Left ventricle myocardium superior (tissue), 1 donor: ENCODE measurements at places on chromosomes 11 and 22. TPM values are rescaled to one million over a fixed set of nuclear protein-coding genes. Genes with fewer than 3 reads are reported as not detected.

DNA sequence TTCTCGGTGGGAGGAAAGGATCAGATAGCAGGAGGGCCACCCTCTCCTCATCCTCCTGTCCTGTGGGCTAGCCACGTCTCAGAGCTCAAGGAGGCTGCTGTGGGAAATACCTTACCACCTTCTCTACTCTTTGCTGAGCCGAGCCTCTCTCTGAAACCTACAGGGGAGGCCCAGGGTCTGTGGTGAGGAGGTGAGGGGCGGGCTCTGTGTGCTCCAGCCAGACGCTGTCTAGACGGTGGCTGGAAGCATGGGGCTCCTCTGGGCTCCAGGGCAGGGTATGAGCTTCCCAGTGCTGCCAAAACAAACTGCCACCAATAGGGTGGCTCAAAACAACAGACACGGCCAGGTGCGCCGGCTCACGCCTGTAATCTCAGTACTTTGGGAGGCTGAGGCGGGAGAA, 5.5 kb upstream of the TMPRSS6 start:
- no peak for DNase-seq

OPCML gene
- total RNA-seq, result 0.37 TPM

DNA sequence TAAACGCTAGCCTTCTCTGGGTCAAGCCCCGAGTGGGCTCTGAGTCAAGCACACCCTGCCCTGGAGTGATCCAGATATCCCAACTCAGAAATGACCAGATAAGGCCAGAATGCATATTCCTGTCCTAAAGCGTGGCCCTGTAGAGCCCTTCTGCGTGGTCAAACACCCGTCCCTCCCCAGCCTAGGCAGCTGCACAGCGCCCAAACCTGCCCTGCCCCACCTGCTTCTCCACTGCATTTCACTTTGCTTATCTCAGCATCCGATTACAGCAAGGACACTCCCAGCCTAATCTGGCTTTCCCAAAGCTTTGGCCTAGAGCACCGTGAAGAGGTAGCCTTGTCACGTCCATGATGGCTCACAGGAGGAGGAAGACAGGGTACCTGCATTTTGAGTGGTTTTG, 11.9 kb upstream of the TMPRSS4 start:
- DNase-seq, result peak; percentile 10

DNA sequence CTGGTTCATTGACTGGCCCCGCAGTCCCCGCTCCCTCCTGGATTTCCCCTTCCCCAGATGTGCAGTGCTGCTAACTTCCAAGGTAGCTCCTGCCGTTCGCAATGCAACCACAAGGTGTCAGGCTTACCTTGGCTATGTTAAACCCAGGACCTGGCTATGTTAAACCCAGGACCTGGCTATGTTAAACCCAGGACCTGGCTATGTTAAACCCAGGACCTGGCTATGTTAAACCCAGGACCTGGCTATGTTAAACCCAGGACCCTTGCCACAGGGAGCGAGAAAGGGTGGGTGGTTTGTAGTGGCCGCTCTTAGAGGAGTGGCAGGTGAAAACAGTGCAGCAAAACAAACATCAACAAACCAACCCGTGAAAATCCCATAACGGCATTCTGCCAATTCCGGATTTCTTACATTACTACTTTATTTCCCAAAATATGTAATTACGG, 2.9 kb upstream of the ADAMTS8 start:
- DNase-seq, result peak; percentile 80

DNA sequence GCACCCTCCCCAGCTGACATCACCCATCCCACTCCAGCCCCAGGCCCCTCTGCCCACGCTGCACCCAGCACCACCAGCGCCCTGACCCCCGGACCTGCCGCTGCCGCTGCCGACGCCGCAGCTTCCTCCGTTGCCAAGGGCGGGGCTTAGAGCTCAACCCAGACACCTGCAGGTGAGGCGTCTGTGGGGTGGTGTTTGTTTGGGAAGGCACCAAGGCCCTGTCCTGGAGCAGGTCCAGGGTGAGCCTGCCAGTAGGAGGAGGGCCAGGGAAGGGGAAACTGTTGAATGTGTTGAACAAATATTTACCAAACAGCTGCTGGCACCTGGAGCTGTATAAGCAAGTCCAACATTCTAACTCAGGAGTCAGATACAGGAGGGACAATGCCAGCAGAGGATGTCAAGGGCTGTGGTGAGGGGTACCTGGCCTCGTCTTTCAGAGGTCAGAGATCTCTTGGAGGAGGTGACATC, 3.1 kb downstream of the VEGFB start:
- no peak for DNase-seq

- no peak for DNase-seq
Observed at GRCh38 chr22:44828193-44828592, 75.8 kb downstream of the ARHGAP8 start.

FAM181B gene
- total RNA-seq, result 0.07 TPM

DNA sequence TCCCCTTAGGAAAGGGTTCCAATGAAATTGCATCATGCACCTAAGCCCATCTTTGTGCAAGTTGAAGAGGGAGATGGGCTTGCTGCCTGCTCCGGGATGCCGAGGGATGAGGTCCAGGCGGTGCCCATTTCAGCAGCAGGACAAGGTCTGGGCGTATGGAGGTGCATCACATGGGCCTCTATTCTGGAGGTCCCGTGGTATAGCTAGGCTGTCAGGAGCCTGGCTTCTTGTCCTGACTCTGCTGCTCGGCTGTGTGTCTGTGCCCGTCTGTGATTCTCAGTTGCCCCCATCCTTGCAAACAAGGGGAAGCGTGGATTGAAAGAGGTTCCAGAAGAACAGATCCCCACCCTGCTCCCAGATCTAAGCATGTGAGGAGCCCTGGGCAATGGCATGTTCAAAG, 130.0 kb downstream of the OSBP2 start:
- DNase-seq, result no peak

GRCh38 chr11:74025467-74026166, 16.7 kb upstream of the UCP3 start:
- DNase-seq, result no peak

NXPE2 gene
- 0.12 TPM for total RNA-seq

MS4A6A gene
- 49.3 TPM for total RNA-seq

DNA sequence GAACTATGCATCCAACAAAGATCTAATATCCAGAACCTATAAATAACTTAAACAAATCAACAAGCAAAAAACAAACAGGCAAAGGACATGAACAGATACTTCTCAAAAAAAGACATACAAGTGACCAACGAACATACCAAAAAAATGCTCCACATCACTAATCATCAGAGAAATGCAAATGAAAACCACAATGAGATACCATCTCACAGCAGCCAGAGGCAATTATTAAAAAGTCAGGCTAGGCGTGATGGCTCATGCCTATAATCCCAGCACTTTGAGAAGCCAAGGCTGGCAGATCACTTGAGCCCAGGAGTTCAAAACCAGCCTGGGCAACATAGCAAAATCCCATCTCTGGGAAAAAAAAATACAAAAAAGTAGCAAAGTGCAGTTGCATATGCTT, 10.7 kb downstream of the SAA4 start:
- DNase-seq, result no peak

GRCh38 chr22:28743852-28744251, 2.0 kb downstream of the HSCB start:
- DNase-seq, result no peak

DNA sequence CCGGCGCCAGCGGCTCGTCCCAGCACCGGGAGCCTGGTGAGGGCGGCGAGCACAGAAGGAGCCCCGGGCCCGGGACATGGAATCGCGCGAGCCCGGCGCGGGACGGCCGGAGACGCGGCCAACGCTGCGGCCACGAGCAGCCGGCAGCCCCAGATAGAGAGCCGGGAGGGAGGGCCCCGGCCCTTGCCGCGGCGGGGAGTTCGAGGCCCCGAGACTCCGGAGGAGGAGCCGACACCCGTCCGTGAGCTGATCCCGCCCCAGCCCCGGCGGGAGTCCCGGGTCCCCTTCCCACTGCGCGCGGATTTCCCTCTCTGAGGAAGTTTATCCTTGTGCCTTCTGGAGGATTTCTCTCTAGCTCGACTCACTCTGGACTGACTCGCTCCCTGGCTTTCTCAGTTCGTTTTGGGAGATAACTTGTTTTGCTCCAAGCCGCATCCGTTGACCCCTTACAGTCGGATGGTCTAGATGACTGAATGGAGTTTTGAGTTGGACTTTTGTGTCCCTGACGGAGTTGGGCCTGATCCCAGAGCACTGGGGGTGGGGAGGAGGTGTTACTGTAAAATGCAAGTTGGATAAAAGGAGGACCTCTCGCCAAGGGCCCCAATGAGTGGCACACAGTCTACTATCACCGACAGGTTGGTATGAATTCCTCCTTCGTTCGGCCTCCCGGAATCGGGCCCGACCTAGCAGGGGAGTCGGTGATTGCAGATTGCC, 585 bp downstream of the ARHGEF12 start:
- peak; percentile 75 for DNase-seq

RAB39A gene
- total RNA-seq, result not detected

IGLL5 gene
- total RNA-seq, result 0.92 TPM

DGCR6 gene
- total RNA-seq, result 11.2 TPM

DNA sequence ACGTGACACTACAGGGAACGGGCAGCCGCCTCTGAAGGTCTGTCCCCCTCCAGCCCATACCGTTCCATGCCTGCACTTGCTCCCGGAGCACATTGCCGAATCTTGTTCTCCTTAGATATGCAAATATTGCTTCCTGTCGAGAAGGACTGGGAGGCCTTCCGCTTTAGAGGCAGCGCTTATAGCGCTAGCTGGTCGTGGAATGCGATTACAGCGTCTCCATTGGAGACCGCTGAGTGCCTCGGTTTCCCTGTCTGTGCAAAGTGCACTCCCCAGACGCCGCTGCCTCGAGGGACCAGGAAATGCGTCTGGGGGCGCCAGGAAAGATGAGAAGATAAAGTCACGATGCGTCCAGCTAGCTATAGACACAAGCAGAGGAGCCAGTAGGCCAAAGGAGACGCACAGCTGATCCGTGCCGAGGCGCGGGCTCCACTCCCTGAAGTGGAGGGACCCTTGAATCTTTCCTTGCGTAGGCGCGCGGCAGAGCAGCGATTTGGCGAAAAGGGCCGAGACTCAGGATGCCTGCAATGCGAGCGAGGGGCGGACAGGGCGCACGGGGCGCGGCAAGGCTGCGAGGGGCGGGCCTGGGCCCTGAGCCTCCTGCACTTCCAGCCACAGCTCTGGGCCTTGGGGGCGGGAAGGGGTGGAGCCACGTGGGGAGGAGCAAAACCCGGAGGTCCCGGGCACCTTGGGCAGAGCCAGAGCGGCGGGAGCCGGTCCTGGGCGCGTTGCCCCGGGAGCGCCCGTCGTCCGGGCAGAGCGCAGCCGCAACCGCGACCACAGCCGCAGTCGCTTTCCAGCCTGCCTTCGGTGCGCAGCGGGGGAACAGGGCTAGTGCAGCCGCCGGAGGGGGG, at the start of gene RASSF10:
TSS of gene RASSF10 (plus strand) at position 692 of the 851 bp plus-strand sequence. CDS start 261 bp downstream, outside the sequence.
- DNase-seq, result peak; percentile 67

DNA sequence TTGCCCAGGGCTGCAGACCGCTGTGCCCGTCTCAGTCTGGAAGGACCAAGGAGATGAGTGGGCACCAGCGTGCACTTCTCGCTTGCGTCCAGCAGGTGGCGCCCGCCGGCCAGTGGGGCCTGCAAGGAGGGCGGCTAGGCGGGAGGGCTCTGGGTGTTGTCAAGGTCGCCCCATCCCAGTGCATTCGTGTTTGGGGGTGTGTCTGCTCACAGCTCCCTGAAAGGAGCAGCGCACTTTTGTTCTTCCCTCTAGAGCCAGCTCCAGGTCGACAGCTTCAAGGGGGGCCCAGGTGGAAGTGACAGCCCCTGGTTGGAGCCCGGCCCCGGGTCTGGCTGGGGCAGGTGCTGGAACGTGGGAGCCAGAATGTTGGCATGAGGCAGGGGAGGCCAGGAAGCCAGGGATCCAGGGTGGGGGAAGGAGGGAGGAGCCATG, 23.4 kb upstream of the MPPED1 start:
- DNase-seq, result peak; percentile 86

- no peak for DNase-seq
Observed at GRCh38 chr22:19815823-19816290, 38.8 kb downstream of the GNB1L start.

PRR33 gene
- total RNA-seq, result 4.4 TPM

- DNase-seq, result no peak
Observed at GRCh38 chr11:115709297-115709696, 205.1 kb upstream of the CADM1 start.

GRCh38 chr11:88406876-88407275, 69.3 kb upstream of the CTSC start:
- no peak for DNase-seq

DNA sequence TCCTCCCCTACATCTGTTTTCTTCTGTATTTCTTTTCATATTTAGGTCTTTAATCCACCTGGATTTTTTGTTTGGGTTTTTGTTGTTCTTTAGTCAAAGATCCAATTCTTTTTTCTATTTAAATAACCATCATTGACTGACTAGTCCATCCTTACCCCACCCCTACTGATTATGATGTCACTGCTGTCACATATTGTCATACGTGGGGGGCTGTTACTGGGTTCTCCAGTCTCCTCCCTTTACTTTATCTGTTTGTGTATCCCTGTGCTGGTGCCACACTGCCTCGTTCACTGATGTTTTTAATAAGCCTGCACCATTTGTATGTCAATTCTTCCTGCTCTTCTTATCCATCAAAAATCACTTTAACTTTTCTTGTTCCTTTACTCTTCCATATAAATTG, 6.9 kb upstream of the DCPS start:
- DNase-seq, result no peak

- DNase-seq, result no peak
Observed at GRCh38 chr11:118696673-118697226, 17.3 kb upstream of the TREH start.

LINC01488 gene
- not detected for total RNA-seq

DNA sequence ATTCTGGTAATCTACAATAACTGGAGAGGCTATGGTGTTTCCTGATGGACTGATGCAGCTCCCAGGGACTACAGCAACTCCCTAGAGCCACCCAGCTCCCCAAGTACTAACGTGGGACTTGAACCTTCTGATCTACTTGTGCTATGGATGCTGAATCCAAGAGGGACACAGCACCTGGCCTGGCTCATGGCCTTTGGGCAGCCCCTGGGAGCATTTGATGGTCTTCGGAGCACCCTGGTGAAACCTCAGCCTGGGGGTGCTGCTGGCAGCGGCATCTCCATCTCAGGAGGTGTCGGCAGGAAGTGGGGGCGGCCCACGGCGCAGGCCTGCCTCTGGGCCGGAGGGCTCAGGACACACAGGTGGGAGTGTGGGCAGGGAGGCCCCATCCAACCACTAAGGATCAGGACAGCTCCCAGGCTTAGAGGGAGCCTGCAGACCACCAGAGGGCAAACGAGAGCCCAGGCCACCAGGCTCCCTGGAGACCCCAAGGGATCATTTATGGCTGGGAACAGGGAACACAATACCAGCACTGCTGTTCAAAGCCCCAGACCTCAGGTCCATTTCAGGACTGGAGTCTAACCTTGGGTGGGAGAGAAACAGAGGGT, 8.7 kb downstream of the EHD1 start:
- peak; percentile 49 for DNase-seq

DNA sequence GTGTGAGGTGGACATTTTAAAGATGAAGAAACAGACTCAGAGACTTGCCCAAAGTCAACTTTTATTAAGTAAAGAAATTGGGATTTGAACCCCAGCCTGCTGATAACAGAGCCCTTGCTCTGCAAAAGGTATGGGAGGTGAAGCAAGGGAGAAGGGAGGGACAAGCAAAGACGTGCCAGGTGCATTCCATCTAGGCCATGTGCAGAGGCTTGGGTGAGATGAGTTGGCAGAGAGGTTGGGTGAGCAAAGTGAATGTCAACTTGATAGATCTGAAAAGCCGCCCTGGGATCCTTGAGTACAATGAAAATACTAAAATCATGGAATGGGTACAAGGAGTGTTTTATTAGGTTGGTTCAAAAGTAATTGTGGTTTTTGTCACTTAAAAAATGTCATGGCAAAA, 341.3 kb downstream of the CADM1 start:
- no peak for DNase-seq
